ENCODE measurements at places on chromosomes 7 and 10.

GRCh38 chr7:55086413-55087201 lies 67.8 kb downstream of the EGFR start:
- DNase-seq, result no peak

DNA sequence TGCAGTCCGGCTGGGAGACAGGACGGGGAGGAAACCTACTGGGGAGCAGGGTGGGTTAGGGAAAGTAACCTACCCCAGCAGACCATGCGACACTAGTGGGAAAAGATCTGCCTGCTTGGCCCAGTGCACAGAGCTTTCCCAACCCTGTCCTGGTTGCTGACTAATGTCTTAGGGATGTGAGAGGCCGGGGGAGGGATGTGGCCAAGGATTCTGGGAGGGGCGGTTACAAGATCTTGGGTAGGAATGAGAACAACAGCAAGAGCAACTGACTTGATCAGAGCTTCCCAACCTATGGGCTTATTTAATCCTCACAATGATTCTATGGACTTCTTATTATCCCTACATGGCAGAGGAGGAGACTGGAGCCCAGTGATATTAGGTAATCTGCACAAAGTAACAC lies 24.0 kb upstream of the EIF5AL1 start:
- DNase-seq, result no peak

DNA sequence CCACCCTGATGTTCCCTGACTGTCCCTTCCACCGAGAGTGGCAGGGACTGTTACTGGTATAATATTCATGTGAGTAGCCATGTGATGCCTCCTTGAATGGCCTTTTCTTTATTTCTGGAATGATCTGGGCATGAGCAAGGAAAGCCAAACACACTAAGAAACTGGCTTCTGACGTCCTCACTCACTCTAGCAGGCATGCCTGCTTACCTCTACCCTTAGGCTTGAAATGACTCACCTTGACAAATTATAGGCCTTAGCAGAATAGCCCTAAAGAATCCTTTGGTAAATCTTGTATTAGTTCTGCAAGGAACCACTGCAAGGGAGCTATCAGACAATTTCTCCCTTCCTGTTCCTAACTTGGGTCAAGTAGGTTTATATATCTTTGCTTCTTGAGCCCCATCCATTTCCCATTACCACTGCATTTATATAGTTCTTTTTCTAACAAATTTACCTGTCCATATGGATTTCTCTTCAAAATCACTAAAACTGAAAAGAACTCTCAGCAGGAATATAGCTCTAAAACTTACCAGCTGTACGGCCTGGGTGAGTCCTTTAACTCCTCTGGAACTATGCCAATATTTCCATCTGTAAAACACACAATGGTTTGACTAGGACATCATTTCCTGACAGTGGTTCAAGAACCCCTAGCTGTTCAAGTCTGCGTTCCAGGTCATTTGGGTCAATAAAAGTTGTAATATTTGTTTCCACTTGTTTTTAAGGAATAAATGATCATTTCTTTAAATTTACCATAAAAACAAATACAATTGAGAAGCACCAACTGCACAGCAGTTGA lies 13.0 kb upstream of the NDUFA5 start:
- no peak for DNase-seq

DNA sequence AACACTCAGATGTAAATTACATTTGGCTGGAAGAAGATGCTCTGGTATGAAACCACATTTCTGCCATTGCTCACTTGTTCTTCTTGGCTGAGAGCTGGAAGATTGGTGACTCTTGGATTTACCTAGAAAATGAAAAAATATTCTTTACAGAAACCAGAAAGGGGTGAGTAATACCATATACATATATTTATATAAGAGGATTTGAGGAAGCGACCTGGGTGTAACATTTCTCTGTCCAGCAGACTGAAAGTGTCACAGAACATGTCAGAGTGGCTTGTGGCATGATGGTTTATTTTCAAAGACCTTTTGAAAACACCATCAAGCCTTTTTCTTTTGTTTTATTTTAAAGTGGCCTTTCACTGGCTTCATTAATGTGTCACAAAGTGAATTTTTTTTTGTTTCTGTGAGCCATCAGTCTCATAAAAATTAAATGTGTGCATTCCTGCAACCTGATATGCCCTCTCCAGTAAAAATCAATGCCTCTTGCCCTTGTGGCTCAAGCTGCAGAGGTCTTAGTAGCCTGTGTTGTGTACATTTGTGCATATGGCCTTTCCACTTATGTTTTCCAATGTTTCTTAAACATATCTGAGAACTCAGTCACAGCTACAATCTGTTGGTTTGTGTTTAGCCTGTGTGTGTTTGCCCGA lies 23.5 kb downstream of the CREB5 start:
- no peak for DNase-seq

- no peak for DNase-seq
These were observed 19.3 kb downstream of the NEURL1 start for GRCh38 chr10:103512591-103513379.

DNA sequence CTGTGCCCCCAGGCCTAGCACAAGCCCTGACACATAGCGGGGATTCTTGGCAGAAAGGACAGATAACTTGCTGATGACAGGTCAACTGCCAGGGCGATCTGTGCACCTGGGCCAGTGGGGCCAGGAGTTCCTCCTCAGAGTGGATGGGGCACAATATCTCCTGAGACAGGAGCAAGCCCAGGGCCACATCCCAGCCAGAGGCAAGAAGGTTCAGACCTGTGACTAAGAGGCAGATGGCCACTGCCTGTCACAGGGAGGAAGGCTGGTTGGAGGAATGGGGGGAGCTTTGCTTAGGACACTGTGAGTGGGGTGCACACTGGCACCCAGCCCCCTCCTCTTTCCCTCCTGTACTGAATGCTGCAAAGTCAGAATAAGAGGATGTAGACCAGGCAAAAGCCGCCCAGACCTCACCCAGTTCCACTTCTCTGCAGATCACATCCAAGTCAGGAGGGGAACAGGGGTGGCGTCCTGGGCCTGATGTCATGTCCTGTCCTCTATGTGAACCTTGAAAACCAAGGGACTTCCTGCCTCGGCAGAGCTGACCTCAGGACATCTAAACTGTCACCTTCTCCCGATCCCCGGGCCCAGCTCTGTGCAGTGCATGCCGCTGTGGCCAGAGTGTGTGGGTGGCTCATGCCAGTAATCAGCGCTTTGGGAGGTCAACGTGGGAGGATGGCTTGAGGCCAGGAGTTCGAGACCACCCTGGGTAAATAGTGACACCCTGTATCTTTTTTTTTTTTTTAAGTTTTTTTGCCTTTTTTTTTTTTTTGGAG lies 1.3 kb downstream of the GUSB start:
- DNase-seq, result peak; percentile 21

DNA sequence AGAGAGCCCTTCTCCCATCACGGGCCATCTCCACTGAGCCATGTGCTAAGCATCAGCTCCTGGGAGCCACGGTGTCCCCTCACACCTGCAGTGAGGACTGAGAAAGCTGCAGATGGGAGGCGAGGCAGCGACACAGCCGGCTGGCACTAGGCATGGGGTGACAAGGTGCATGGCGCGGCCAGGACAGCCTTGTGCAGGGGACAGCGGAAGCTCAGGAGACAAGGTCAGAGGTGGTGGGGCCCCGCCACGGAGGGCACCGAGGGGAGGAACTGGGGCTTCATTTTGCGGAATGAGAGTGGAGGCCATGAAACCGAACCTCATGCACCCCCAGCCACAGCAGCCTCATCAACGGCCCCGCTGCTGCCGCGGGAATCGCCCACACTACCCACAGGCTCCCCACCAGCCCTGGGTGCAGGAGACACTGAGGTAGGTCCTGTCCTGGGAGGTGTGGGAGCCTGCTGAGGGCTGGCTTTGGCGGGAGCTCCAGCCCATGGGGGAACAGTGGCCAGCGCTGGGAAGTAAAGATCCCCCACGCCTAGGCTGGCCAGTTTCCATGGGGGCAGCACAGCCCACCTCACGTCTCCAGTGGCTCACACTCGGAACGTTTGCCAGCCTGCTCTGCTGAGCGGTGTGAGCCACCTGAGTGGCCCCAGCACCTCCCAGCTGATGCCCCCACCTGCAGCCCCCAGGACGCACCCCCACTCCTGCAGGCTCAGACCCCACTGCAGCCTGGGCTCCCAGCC lies 71.2 kb upstream of the INSIG1 start:
- no peak for DNase-seq

GRCh38 chr7:16007911-16008310 lies 321.4 kb upstream of the MEOX2 start:
- DNase-seq, result no peak

GRCh38 chr7:155093596-155093995 lies 23.5 kb downstream of the HTR5A start:
- no peak for DNase-seq

DNA sequence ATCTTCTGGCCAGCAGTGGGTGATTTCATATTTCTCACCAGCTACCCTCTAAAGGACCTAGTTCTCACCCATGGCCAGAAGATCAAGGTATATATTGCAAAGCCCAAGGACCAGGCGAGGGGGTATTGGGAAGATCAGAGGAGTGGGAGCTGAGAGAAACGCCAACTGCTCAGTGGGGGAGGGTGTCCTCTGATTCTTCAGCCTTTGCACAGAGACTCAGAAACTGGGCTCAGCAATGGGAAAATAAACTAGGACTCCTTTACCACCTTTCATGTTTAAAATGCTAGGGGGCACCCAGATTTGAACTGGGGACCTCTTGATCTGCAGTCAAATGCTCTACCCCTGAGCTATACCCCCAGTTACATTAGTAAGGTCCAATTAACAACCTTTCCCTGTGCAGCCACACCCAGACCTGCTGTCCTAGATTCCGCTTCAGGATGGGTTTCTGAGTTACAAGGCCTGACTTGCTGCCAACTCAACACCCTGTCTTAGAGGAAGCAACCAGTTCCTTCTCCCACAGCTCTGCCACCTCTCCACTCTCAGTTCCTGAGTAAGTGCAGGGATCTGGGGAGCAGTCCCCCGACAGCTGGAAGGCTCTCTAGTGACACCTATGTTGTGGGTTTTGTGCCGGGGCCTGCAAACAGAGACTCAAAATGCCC lies 93.5 kb downstream of the ZNF783 start:
- DNase-seq, result no peak

- DNase-seq, result no peak
These were observed 58.2 kb downstream of the SORBS1 start for GRCh38 chr10:95503001-95503400.

- no peak for DNase-seq
These were observed 99.0 kb upstream of the ITGB1 start for GRCh38 chr10:33056828-33057596.

GRCh38 chr7:73577627-73578341 lies 595 bp downstream of the TBL2 start:
- DNase-seq, result no peak

DNA sequence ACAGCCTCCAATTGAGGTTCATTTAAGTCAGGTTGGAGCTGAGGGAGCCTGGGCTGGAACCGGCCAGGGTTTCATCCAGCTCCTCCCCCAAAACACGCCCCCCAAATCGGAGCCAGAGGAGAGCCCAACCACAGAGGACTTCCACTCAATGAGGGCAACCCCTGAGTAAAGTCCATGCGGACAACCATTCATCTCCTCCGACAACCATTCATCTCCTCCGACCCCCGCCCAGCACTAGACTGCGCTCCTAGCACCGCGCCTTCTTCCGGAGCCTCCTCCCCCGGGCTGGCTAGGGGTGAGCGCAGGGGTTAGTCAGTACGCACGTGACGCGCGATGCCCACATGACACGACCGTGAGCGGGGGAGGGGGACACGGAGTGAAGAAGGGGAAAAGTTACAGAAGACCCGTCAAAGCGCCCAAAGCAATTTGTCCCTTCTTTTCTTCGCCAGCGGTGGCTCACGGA lies 1.4 kb downstream of the MAGI2 start:
- DNase-seq, result peak; percentile 5

- no peak for DNase-seq
These were observed 303.7 kb downstream of the CCDC3 start for GRCh38 chr10:12697764-12698163.

DNA sequence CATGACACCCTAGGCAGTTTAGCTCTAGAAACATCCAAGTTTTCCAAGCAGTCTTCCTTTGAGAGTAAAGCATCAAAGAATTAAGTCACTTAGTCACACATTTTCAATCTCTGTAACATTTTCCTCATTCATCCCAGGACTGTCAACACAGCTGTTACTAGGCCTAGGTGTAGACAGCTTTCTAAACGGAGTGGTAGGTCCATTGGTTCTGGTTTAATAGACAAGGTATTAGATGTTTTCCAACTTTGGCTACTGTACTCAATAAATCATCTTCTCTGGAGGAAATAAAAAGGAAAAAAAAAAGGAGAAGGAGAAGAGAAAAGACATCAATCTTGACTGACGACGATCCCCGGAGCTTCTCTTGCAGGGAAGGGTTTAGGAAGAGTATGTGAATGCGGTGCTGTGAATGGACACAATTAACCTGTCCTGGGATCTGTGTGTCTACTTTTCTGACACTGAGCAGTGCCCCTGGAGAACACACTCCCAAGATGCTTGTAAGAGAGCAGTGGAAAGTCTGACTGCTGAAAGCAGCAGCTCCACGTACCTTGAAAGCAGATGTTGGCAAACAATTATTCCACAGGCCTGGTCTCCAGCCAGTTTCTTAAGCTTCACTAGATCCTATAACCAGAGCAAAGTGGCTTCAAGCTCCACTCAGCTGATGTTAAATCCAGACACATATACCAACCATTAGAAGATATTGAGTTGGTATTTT lies 59.1 kb downstream of the CXCL12 start:
- DNase-seq, result no peak

- no peak for DNase-seq
These were observed 8.7 kb upstream of the PRSS2 start for GRCh38 chr7:142762104-142762503.

GRCh38 chr7:28266402-28266801 lies 85.8 kb upstream of the JAZF1 start:
- no peak for DNase-seq

- no peak for DNase-seq
These were observed 291.9 kb downstream of the PARD3 start for GRCh38 chr10:34523017-34523767.

- no peak for DNase-seq
These were observed 116.0 kb upstream of the IMMP2L start for GRCh38 chr7:111678281-111678680.

DNA sequence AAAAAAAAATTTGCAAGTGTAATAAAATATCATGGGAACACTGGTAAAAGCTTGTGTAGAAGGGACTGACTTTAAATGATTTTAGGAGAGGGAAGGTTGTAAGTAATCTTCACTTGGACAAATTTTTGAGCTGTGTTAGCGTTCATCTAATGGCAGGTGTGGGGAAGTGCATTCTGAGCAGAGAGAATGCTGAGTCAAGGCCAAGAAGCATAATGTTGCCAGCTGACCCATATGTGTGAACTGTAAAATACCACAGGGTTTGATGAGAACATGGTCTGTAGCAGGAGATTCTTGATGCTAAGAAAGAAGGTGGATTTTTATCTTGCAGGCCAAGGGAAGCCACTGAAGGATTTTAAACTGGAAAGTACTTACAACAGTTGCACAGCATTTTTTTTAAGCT lies 98.2 kb upstream of the ZNF32 start:
- no peak for DNase-seq

DNA sequence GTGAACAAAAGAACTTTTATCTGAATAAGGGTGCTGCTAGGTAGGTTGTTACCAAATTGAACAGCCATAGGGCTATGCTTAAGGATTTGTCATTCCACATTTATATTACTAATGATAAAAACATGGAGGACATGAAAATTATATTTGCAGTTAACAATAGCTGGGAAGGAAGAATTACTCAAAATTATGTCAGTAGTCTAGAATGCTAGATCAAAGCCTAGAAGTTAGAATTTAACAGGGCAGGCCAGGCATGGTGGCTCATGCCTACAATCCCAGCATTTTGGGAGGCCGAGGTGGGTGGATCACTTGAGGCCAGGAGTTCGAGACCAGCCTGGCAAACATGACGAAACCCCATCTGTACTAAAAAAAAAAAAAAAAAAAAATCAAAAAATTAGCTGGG lies 9.4 kb downstream of the STK17A start:
- DNase-seq, result no peak

All from esophagus squamous epithelium (tissue), 5 donors.